ENCODE measurements at places on chromosomes 2 and 18. TPM values are rescaled to one million over a fixed set of nuclear protein-coding genes. Genes with fewer than 3 reads are reported as not detected.

The PLA2R1 gene
- total RNA-seq: 1.5 TPM

The CPO gene
- not detected for total RNA-seq

The PDCD1 gene
- not detected for total RNA-seq

The ST6GAL2 gene
- total RNA-seq: under 0.01 TPM

The G6PC2 gene
- total RNA-seq: not detected

The ACKR3 gene
- total RNA-seq: 0.15 TPM

The DSC3 gene
- total RNA-seq: 0.17 TPM

The SERPINB10 gene
- not detected for total RNA-seq

The COL6A3 gene
- total RNA-seq: 614 TPM

The DSEL gene
- 18.0 TPM for total RNA-seq

The TANC1 gene
- 13.1 TPM for total RNA-seq

The AGAP1 gene
- total RNA-seq: 4.6 TPM

The BOLA3 gene
- total RNA-seq: 89.8 TPM
